ENCODE measurements at places on chromosomes 7 and 10.
A peak's percentile ranks its signal among the peaks of the same experiment; 100 is the strongest.

DNA sequence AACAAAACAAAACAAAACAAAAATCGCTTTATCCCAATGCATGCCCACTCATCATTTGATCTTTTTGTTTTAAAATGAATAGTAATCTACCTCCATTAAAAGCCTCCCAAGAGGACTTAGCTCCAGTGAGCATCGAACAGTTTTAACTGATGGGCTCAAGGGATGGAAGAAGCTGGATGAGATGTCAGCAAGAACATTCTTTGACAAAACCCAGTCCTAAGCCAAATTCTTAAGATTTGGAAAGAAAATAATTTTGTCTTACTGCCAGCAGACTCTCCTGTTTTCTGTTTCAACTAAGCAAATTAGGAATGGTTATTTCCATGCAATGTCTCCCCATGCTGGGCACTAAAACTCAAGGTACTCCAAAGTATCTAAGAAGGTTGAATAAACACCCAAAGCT, 127.3 kb downstream of the RNLS start:
- DNase-seq, result no peak

DNA sequence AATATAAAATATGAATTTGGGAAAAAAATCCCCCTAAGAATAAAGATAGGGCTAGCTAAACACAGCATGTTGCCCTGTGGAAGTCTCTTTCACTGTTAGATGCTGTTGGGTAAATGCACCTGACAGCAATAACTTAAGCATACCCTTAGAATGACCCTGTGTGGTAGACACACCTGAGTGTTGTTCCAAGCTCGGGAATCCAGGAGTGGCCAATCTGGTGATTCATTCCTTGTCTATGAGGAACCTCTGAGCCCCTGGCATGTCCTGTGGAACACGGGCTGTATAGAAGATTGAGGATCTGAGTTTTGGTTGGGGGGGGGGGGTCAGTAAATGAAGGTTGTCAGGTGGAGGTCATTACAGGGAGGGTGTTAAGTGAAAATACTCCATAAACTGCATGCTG, 730.0 kb upstream of the IGFBP3 start:
- no peak for DNase-seq

DNA sequence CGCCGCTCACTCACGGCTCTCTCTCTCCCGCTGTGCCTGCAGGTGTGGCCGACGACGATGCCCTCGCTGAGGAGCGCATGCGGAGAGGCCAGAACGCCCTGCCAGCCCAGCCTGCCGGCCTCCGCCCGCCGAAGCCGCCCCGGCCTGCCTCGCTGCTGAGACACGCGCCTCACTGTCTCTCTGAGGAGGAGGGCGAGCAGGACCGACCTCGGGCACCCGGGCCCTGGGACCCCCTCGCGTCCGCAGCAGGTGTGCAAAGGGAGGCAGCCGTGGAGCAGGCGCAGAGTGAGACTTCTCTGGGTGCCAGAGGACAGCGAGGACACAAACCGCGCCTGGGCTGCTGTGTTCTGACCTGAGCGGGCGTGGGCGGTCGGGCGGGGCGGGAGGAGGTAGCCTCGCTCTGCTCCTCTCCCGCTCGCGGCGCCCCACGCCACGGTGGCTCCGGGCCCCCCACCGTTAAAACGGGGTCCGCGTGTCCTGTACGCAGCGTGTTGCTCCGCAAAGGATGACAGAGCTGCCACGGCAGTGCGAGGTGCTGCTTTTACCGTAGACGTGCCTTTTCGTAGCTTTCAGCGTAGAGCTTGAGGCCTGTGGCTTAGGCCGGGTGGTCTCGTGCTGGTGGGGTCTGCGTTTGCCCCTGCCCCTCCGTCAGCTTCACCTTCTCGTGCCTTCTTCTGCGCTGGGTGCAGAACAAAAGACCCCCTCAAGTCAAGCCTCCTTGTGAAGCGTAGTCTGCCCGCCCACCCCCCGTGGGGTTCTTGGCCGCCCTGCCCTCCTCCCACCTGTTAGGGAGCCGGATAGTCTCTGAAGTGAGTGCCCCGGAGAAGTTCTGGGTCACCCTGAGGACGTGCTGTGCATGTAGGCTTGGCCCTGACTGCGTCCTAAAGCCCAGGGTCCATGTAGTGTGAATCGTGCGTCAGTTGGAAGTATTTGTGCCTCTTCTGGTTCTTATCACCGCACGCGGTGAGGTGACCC, 73.2 kb downstream of the DNAJB6 start:
- DNase-seq, result no peak

GRCh38 chr10:114925587-114926586, 12.1 kb upstream of the TRUB1 start:
- peak; percentile 27 for DNase-seq

DNA sequence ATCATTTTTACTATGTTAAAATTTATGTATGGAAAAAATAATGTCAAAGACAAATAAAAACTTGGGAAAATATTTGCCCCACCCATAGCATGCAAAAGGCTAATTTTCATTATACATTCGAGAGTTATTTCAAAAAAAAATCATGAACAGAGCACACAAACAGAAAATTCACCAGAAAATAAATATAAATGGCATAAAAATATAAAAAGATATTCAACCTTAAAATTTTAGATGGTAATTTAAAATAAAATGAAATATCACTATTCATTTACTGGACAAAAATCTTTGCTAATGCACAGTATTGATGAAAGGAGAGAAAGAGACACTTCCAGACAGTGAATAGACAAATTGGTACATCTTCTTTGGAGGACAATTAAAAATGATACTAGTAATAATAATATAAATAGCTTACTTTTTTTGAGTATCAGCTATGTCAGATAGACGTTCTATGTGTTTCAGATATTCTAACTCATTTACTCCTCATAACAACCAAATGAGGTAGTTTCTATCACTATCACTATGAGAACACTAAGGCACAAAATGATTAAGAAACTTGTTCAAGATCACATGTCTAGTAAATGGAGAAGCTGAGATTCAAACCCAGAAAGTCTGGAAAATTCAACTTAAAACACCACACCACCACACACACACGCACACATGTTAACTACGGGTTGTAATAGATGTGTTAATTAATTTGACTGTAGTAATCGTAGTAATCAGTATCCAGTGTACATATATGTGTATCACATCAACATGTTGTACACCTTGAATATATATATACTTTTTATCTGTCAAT, 63.0 kb downstream of the CCDC71L start:
- no peak for DNase-seq

GRCh38 chr7:147245274-147245673, 1128.7 kb downstream of the CNTNAP2 start:
- peak; percentile 1 for DNase-seq

GRCh38 chr7:148447221-148447849, 143.2 kb upstream of the C7orf33 start:
- no peak for DNase-seq

DNA sequence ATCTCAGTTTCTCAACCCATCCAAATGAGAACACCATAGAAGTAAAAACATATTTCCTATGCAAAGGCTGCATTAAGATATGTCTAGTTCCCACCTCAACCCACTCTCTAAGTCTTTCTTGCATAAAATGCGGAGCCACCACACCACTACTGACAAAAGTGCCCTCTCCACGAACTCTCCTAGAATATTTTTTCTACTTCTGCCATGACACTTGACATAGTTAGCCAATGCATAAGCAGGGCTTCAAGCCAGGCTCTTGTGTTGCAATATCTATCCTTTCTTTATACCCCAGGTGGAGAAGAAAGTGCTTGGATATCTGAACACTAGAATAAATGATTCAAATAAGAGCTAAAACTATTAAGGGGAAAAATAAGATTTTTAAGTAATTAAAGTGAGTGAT, 465.2 kb downstream of the NRG3 start:
- DNase-seq, result no peak

Data from activated T-cell treated with anti-CD3 and anti-CD28 coated beads for 48 hours (primary cell).